Stimulated activated CD4-positive, alpha-beta T cell treated with anti-CD3 and anti-CD28 coated beads, Interleukin-2, amount 100 ng/mL, for 48 hours (primary cell): ENCODE measurements at places on chromosomes 16 and 17.
A peak's percentile ranks its signal among the peaks of the same experiment; 100 is the strongest.

- no peak for DNase-seq
Measured at GRCh38 chr16:31360251-31360650, 5.3 kb downstream of the ITGAX start.

GRCh38 chr17:49687878-49688491 lies 10.1 kb upstream of the SPOP start:
- DNase-seq = peak; percentile 19

GRCh38 chr17:81569986-81570514 lies 17.9 kb upstream of the FAAP100 start:
- DNase-seq = no peak

GRCh38 chr16:4700997-4701743 lies 7.8 kb downstream of the NUDT16L1 start:
- no peak for DNase-seq

DNA sequence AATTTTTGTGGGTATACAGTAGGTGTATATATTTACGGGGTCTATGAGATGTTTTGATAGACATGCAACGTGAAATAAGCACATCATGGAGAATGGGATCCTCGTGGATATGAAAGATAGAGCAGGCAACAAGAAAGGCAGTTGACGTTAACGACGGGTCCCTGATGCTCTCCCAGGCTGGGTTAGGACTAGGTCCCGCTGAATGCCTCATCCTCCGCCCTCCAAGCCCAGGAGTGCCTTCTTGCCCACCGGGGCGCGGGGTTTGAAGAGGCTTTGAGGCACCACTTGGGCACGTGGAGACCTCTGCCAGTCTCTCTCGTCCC lies 9.5 kb upstream of the ZFP90 start:
- no peak for DNase-seq

GRCh38 chr17:61076621-61077031 lies 323.0 kb upstream of the TBX2 start:
- DNase-seq = no peak

- DNase-seq = no peak
Measured at GRCh38 chr16:27226976-27227705, 23.8 kb downstream of the KDM8 start.

GRCh38 chr16:51161440-51162195 lies 10.5 kb upstream of the SALL1 start:
- no peak for DNase-seq

GRCh38 chr16:66188917-66189725 lies 177.4 kb upstream of the CDH5 start:
- no peak for DNase-seq

GRCh38 chr16:84244728-84245127 lies 4.9 kb upstream of the KCNG4 start:
- DNase-seq = no peak

DNA sequence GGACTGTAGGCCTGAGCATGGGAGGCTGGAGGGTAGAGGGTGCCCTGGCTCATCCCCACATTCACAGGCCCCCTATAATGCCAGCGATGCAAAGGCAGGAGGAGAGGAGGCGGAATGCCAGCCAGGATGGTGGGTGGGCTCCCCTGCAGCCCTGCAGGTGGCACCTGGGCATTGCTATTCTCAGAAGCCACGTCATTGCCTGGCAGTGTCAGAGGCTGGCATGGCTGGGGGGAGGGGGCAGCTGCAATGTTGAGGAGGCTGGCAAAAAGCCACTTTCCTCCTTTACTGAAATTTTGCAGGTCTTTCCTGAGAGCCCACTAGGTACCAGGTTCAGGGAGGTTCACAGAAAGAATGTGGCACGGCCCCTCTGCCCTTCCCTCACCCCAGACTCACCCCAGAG lies 36.2 kb downstream of the RAB11FIP4 start:
- DNase-seq = no peak

GRCh38 chr17:54891176-54891821 lies 9.4 kb upstream of the TOM1L1 start:
- no peak for DNase-seq

DNA sequence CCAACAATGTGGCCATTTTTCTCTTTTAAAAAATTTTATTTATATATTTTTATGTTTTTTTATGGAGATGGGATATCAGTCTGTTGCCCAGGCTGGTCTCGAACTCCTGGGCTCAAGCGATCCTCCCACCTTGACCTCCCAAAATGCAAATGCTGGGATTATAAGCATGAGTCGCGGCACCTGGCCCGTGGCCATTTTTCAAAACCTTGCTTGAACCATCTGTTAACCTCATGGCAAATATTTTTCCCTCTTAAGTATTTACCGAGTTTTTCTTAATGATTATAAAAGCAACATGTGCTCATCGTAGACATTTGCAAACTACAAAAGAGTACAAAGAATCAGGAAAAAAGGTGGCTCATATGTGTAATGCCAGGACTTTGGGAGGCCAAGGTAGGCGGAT lies 127.6 kb downstream of the ABCC6 start:
- no peak for DNase-seq

DNA sequence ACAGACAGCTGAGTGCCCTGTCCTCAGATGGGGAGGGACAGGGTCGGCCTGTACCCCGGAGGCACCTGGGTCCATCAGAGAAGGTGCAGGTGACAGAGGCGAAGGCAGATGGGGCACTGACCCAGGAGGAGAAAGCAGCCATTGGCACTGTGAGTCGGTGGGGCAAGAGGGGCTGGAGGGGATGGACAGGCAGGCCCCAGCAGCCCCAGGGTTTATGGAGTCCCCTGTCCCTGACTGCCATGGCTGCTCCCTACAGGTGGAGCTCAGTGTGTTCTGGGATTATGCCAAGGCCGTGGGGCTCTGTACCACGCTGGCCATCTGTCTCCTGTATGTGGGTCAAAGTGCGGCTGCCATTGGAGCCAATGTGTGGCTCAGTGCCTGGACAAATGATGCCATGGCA lies 32.1 kb downstream of the ANKRD40 start:
- DNase-seq = no peak

GRCh38 chr16:2471016-2471652 lies at the start of gene NTN3:
TSS of gene NTN3 (plus strand) at chr16:2471297. CDS start at chr16:2471702, 405 bp downstream.
- no peak for DNase-seq

GRCh38 chr16:27598931-27599565 lies 49.1 kb downstream of the KATNIP start:
- DNase-seq = no peak

GRCh38 chr17:72614871-72615626 lies 477.4 kb downstream of the SLC39A11 start:
- no peak for DNase-seq

- DNase-seq = no peak
Measured at GRCh38 chr16:88195269-88195705, 187.5 kb upstream of the ZNF469 start.

DNA sequence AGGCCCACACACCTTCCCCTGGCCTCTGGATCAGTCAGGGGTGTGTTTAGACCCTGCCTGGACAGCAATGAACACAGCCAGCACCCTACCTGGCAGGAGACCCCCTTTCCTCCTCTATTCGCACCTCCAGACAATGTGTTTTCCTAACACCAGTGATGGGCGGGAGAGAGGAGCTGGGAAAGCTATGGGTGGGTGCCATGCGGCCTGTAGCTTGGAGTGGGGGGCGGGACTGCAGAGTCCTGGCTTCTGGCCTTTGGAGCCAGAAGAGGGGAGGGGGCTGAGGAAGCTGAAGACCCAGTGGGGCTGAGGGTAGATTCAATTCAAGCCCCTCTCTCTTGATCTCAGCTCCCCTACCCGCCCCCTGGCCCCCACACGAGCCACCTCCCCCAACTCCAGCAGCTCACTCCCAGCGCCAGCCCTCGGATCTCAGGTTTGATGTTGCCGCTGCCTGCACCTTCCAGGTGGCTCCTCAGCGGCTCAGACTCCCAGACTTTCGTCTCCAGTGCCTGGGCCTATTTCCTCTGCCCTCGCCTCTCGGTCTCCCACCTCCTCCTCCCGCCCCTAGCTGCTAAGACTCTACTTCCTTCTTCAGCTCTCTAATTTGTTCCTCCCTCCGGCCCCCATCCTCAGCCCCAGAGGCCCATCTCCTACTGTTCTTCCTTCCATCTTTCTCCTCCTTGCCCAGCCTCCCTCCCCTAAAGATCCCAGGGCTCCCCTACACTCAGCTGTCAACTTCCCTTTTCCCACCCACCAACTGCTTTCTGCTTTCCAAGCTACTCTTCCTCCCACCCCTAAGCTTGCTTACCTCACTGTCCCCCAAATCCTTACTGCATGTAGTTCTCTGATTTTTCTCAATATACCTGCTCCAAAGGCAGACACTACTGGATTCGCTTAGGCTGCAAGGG lies 6.8 kb upstream of the SP6 start:
- DNase-seq = no peak

GRCh38 chr17:34620458-34620857 lies 41.1 kb downstream of the TMEM132E start:
- no peak for DNase-seq

GRCh38 chr17:50848711-50849110 lies 13.3 kb downstream of the WFIKKN2 start:
- DNase-seq = no peak
